ENCODE measurements at places on chromosomes 13 and 19. TPM values are rescaled to one million over a fixed set of nuclear protein-coding genes. Genes with fewer than 3 reads are reported as not detected.

- DNase-seq, result no peak
Measured at GRCh38 chr19:18220632-18221275, 5.5 kb downstream of the PDE4C start.

- DNase-seq, result no peak
Measured at GRCh38 chr13:60343978-60344377, 53.0 kb upstream of the TDRD3 start.

The NLRP11 gene
- total RNA-seq, result not detected

The ZNF221 gene
- 4.3 TPM for total RNA-seq

The ANGPTL4 gene
- 11.7 TPM for total RNA-seq

All from left ventricle myocardium superior (tissue), 1 donor.